Heart right ventricle (tissue), 16 donors: ENCODE measurements at places on chromosomes 2 and 18. TPM values are rescaled to one million over a fixed set of nuclear protein-coding genes. Genes with fewer than 3 reads are reported as not detected.

GRCh38 chr2:201777043-201777442, 3.7 kb downstream of the ALS2 start:
- no peak for DNase-seq

DNA sequence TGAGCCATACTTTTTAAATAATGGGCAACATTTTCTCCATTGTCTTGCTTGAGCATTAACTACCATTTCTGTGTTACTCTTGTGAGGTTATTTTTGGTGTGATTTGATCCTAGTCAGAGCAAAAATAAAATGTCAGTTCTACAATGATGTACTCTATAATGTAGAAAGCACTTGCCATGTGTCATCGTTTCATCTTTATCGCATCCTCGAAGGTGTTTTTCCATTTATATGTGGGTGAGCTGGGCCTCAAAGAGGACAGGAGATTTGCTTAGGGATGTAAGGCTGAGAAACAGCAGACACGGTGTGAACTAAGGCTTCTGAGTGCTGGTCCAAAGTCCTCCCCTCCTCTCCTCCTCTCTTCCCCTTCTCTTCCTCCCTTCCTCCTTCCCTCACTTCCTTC, 199.8 kb downstream of the FAM210A start:
- no peak for DNase-seq

The PLCL1 gene
- 76.8 TPM for total RNA-seq

DNA sequence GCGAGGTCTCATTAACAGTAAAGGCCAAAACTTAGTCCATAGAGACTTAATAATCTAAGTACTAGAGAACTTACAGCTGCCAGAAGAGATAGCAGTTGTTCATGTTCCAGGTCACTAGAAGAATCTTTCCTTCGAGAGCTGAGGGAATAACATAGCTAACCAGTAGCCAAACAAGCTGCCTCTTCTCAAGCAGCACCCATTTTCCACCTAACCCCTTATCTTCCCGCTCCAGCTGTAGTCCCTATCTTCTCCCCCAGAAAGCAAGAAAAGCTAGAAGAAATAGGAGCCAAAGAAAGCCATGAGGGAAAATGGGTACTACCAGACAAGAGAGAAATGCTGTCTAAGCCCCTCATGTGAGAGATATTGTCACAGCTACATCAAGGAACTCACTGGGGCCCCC, 24.0 kb downstream of the SULT1C4 start:
- DNase-seq, result no peak

DNA sequence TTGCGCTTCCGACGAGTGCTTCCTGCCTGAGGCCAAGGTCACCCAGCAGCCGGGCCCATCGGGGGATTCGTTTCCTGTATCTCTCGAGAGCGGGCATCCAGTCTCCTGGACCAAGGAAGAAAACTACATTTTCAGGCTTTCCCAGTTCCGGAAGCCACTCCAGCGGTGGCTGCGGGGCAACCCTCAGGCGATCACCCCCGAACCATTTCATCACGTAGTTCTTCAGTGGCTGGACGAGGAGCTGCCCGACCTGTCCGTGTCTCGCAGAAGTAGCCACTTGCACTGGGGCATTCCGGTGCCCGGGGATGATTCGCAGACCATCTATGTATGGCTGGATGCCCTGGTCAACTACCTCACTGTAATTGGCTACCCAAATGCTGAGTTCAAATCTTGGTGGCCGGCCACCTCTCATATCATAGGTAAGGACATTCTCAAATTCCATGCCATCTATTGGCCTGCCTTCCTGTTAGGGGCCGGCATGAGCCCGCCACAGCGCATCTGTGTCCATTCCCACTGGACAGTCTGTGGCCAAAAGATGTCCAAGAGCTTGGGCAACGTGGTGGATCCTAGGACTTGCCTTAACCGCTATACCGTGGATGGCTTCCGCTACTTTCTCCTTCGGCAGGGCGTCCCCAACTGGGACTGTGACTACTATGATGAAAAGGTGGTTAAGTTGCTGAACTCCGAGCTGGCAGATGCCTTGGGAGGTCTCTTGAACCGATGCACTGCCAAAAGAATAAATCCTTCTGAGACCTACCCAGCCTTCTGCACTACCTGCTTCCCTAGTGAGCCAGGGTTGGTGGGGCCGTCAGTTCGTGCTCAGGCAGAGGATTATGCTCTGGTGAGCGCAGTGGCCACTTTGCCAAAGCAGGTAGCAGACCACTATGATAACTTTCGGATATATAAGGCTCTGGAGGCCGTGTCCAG, 1.0 kb downstream of the MARS2 start:
- peak; percentile 16 for DNase-seq

The AFF3 gene
- 10.3 TPM for total RNA-seq

The STPG4 gene
- total RNA-seq, result 0.44 TPM

DNA sequence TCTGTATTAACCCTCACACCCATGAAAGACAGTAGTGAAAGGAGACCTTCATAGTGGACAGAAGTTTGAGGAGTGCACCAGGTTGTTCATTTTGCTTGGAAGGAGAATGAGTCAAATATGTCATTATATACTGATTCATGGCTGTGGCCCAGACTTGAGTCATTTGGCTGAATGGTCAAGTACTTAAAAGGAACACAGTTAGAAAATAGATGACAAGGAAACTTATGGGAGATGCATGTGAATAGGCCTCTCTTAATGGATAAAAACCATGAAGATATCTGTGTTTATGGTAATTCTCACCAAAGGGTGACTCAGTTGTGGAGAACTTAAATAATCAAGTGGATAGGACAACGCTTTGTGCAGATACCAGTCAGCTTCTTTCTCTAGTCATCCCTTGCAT, 524.7 kb upstream of the CNTNAP5 start:
- DNase-seq, result no peak

DNA sequence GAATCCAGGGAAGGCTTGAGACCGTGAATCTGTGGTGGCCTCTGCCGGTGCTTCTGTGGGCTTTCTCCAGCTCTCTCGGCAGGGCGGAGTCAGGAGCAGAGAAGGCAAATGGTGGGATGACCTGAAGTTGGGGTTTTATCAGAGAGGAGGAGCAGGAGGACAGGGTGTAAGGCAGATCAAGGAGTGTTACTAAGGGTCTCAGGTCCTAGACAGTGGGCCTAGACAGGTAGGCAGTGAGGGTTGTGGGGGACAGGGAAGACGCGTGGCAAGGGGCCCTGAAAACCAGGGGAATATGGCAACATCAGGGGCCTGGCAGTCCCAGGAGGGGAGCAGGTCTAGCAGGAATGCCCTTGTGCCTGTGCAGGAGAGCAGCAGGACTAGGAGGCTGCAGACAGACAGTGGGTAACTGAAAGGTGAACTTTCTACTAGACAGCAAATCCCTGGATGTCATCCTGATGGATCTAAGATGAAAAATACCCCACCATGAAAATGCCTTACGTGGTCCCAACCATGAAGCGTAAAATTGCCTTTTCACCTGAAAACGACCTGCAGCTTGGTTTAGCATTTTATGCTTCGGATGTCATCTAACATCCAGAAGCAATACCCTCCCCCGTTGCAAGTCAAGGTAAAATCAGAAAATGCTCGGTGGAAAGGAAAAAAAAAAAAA, 42.1 kb downstream of the SRSF7 start:
- DNase-seq, result no peak

The DSG1 gene
- 1.0 TPM for total RNA-seq

The TRAF3IP1 gene
- 11.1 TPM for total RNA-seq

The TACR1 gene
- total RNA-seq, result 0.30 TPM
